ENCODE measurements at places on chromosomes 13 and 19.

GRCh38 chr13:39282400-39282972 lies 244.2 kb downstream of the NHLRC3 start:
- no peak for DNase-seq

DNA sequence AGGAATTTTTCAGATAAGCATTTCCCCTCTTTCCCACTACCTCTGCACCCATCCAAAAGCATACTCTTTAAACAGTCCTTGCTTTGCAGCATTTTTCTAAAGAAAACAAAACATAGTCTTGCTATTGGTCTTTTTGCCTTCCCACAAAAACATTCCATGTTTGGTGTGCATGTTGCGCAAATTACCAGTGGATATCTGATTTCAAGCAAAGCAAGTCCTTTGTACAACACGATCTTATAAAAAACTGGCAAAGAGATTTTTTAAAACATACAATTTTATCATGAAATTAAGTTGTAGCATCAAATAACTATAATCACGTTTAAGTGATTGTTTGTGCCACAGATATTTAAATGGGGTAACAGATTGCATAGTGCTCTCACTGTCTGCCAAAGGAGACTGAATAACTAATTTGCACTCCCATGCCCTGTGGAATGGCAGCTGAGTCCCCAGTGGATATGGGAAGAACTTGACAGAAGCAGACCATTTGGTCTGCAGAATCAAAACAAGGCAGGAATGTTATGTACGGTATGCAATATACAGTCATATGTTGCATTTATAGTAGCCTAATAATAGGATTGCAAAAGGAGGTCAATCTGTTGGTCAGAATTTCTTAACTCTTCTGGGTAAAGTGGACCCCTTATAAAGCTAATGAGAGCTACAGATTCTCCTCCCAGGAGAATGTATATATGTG lies 285.7 kb downstream of the TBC1D4 start:
- DNase-seq, result no peak

GRCh38 chr13:97366172-97366688 lies 67.7 kb upstream of the RAP2A start:
- no peak for DNase-seq

GRCh38 chr13:74361274-74361673 lies 227.1 kb upstream of the KLF12 start:
- DNase-seq, result no peak

DNA sequence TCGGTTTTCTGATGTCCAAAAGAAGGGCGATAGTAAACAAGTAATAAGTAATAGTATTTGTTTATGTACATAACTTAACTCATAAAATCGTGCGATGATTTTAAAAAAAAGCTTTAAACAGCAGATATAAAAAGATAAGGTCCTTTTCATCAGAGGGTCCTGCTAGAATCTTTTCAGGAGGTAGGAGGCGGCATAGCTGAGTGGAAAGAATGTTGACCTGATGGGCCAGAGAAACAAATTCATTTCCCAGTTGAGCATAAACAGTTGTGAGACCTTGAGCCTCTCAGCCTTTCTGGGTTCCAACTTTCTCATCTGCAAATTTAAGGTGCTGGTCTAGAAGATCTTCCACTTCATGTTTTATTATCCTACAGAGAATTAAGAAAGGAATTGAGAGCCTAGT lies 173.5 kb downstream of the LACC1 start:
- no peak for DNase-seq

DNA sequence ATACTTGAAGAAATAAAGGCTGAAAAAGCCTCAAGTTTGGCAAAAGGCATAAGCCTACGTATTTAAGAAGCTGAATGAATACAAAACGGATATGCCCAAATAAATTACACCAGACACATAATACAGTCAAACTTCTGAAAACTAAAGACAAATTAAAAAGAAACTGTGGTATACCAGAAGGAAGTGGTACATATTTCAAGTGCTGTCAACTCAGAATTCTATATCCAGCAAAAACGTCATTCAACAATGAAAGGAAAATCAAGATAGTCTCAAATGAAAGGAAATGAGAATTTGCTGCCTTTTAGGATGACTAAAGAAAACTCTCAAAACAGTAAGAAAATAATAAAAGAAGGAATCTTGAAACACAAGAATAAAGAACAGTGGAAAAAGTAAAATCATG lies 69.5 kb downstream of the POLR1D start:
- no peak for DNase-seq

DNA sequence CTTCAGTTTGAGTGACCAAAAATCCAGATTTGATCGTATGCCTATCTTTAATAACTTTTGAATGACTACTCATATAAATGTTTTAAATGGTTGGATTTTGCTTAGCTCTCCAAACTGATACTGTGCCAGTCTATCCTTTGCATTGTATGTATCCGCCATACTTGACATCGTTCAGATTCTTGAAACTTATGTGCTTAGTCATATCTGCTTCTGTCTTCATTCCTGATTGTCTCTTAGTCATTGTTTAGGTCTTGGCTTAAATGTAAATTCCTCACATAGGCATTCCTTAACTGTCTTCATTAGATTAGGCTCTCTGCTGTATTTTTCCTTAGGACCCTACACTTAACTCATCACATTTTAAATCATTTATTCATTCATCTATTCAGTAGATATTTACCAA lies 126.0 kb downstream of the PCCA start:
- DNase-seq, result no peak

GRCh38 chr13:83311886-83312577 lies 570.2 kb downstream of the SLITRK1 start:
- DNase-seq, result no peak

DNA sequence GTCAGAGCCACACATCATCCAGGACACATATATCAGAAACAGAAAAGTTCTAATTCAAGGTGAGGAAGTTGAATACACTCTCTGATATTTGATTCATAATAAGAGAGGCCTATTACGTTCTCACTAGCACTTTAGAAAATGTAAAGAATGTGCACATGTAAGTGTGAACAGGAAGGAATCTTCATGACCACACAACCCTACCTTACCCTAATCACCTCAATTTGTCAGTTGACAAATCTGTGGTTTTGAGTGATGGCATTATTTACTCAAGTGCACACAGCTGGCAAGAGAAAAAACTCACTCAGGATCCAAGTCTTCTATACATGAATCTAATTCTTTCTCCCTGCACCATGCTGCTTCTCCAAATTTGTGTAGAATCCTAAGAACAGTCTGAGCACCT lies 445.8 kb downstream of the SUCLA2 start:
- no peak for DNase-seq

DNA sequence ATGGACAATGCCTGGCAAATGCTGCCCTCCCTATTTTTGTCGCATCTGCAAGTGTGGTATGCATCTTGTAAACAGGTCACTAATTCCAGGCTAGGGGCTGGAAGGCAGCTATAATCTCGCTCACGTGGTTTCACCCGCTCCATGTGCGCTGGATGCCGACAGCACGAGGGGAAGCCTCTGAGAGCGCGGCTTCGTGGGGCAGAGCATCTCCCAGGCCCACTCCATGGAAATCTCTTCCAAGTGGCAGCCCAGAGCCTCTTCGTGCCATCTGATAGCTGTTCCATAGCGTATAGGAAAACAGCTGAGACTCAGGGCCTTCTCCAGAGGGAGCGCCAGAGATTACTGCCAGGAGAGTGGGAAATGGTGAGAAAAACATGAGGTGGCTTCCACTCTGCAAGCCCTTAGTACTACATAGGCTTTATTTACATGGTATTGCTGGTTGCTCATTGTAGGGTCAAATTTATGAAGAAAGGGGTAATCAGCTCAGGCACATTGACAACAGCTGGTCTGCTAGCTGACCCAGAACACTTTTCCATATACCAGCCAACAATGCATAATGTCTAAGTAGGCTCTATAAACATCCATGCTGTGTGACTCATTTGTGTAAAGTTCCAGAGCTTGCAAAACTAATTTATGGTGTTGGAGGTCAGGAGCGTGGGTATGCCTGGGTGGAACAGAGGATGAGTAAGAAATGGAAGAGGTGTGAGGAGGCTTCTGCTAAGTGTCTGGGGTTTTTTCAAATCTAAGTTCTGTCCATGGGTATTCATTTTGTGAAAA lies 165.2 kb downstream of the SHISA2 start:
- no peak for DNase-seq

GRCh38 chr19:57096685-57097361 lies 23.0 kb upstream of the USP29 start:
- no peak for DNase-seq

- DNase-seq, result no peak
Observed at GRCh38 chr13:99182439-99182838, 18.2 kb upstream of the UBAC2 start.

- DNase-seq, result no peak
Observed at GRCh38 chr13:35714588-35715377, 238.3 kb upstream of the MAB21L1 start.

DNA sequence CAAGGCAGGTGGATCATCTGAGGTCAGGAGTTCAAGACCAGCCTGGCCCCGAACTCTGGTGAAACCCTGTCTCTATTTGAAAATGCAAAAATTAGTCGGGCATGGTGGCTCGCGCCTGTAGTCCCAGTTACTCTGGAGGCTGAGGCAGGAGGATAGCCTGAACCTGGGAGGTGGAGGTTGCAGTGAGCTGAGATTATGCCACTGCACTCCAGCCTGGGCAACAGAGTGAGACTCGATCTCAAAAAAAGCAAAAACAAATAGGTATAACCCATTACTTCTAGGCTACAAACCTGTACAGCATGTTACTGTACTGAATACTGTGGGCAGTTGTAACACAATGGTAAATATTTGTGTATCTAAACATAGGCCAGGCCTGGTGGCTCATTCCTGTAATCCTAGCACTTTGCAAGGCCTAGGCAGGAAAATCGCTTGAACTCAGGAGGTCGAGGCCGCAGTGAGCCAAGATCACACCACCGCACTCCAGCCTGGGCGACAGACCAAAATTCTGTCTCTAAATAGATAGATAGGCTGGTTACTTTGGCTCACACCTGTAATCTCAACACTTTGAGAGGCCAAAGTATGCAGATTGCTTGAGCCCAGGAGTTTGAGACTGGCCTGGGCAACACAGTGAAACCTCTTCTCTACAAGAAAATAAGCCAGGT lies 63.5 kb downstream of the MYO9B start:
- no peak for DNase-seq

DNA sequence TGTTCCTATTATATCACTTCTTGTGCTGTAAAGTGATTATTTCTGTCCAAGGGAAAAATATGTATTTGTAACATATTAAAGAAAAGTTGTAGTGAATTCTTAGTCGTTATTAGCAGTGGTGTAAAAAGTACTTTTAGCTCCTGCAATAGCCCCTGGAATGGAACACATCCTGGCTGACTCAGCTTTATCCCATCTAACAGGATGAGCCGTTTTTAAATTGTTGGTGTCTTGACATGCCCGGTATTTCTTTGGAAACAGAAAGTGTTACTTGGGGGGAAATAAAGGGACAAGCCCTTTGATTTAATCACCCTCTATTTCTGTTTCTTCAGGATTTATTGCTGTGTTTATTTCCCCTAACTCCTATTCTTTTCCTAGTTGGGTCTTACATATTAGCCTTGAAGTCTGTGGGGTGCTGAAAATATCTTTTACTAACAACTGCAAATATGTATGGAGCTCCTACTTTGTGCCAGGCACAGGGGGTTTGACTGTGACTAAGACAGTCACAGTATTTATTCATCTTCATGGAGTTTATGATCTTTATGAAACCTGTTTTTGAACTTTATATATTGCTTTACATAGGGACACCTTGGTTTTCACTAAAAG lies 17.9 kb downstream of the COG3 start:
- DNase-seq, result no peak

DNA sequence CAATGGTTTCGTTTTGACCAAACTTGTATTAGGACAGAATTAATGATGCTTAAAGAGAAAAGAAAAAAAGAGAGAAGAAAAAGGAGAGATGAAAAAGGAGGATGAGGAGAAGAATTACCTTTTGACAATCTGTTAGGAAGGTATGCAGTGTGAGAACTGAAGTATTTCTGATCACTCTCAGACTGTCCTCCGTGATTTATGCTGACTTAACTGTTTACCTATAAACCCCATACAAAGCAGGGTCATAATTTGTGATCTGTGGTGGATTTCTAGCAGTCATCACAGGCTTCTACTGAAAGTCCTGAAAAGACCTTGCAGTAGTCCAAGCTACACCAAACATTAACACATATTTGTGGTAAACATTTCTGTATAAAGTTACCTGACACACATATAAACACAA lies 93.9 kb downstream of the PCDH17 start:
- DNase-seq, result no peak

DNA sequence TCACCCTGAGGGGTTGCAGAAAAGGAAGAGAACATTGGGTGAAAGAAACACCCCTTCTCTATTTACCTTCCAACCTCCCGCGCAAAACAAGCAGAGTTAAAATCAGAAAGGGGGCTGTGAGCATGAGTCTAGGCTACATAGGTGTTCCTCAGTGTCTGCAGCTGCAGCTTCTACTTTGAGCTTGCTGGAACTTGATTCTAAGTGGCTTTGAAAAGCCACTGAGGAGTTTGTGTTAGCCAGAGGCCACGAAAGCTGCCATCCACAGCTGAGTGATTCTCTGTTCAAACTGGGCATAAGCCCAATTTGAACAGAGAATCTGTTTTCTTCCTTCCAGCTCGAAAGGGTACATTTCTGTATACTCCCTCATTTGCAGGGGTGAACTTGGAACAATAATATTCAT lies 343.9 kb downstream of the PCDH9 start:
- DNase-seq, result peak; percentile 92

GRCh38 chr13:65217471-65217995 lies 2012.6 kb downstream of the PCDH9 start:
- no peak for DNase-seq

GRCh38 chr13:98350746-98351330 lies 173.8 kb upstream of the RNF113B start:
- DNase-seq, result no peak

GRCh38 chr13:25111585-25111956 lies 15.6 kb downstream of the PABPC3 start:
- no peak for DNase-seq

DNA sequence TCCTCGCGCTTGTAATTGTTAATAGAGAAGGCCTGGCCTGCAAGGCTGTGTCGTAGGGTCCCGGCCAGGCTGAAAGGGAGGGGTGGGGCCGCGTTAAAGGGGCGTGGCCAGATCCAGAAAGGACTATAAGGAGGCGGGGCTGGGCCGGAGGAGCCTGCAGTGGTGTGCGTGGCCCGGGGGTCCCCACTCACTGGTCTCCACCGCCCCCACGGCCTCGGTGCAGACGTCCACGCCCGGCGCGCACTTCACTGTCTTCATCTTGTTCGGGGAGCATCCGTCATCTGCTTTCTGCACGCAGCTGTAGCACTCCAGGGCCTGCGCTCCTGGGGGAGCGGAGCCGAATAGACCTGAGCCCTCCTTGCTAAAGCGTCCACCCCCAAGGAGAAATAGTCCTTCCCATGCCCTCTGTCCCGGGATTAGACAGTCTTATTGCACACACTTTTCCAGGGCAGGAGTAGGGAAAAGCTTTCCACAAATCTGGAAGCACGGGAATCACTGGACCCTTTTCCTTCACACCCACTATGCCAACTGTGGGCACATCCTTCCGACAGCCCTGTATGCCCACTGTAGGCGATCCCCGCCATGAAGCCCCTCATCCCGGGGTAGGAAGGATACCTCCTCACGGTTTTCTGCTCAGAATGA lies 1.2 kb downstream of the LYPD3 start:
- DNase-seq, result peak; percentile 59
